ENCODE measurements at places on chromosomes 7 and 10.

DNA sequence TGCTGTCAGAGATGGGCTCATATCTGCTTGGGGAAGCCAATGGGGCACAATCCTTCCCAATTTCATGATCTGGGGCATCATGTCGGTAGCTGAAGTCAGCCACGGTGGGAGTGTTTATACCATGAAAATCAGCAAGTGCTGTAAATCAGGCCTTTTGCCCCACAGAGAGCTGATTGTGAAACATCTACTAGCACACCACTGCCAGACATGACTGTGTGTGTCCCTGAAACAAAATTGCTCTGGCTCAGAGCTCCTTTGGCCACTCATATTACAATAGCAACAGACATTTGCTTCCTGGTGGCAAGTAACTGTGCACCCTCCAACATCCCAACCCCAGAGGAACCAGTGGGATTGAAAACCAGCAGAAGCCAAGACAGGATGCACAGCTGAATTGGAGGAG lies 23.7 kb downstream of the GPR26 start:
- DNase-seq, result no peak

- DNase-seq, result peak; percentile 83
Measured at GRCh38 chr7:92916770-92917224, 80.4 kb upstream of the CDK6 start.

GRCh38 chr7:69928621-69929020 lies 330.3 kb downstream of the AUTS2 start:
- DNase-seq, result no peak

DNA sequence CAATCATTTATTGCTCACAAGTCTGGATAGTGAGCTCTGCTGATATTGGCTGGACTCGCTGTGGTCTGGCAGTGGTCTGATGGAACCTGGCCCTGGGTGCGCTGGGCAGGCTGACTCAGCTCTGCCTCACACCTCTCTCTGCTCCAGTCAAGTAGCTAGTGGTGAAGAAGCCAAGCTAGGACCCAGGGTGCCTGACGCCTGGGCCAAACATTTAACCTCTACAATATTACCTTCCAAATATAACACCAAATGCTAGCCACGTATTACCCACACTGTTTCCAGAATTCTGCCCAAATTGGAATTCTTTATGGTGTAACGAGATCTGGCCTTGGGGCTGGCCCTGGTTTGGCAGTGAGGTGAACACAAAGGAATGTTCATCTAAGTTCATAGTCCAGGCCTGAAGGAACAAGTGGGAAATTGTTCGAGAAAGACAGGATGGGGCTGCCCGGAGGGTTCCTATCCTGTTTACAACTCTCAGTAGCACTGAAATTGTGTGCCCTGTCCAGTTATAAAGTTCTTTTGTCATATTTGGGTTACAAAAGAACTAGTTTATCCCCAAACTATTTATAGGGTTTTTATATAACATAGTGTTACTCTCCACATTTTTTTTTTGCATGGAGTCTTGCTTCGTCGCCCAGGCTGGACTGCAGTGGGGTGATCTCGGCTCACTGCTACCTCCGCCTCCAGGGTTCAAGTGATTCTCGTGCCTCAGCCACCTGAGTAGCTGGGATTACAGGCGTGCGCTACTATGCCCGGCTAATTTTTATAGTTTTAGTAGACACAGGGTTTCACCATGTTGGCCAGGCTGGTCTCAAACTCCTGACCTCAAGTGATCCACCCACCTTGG lies 16.3 kb downstream of the OR2AE1 start:
- DNase-seq, result peak; percentile 83

GRCh38 chr7:1849351-1850041 lies 179.4 kb downstream of the ELFN1 start:
- no peak for DNase-seq

DNA sequence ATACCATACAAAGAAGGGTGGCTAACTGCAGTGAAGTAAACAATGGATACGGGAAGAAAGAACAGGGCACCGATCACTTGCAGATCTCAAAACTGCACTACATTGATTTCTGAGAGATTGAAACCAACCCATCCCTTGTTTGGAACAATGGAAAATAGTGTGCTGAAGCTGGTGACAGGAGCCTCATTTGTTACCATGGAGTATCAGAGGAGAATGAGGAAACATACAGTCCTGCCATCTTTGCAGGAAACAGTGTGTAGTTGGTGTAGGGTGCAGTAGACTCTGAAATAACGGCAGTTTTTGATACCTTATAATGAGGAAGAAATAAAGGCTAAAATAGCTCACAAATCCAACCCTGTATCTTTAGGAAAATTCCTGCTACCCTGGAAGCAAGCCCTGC lies 118.5 kb downstream of the ARHGAP21 start:
- no peak for DNase-seq

DNA sequence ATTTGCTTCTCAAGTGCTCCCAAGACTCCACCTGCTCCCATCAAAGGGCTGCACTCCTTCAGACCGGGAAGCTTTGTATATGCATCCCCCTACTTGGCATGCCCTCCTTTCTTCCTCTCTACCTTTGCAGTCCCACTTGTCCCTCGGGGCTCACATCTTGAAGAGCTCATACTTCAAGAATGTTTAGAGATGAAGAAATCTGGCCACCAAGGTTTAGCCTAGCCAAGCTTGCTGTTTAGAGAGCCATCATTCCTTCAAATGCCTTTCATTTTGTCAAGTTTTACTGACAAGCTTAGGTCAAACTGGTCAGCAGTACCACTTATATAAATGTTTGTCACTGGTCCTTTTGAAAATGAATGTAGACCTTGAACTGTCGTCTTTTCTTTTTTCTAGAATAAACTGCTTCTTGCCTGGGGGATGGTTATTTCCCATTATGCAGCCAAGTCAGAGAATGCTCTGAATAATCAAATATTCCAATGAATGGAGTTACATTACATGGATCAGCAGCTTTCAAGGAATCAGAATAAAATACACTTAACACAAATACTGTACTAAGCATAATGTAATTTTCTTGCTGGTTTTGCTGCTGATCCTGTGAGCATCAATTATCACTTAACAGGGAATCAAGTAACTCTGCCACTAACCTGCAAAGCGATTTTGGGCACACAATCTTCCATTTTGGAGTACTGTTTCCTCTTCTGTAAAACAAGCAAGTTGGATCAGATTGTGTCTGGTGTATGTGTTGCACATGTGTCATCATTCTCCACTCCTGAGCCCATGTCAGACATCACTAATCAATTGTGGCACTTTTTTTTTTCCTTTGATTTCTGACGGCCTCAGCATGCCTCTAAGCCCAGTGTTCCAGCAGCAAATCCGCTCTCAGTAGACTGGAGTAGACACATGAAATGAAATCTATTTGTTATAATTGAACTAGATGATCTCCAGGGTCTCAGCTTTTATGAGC lies 357.9 kb downstream of the PTEN start:
- DNase-seq, result no peak

DNA sequence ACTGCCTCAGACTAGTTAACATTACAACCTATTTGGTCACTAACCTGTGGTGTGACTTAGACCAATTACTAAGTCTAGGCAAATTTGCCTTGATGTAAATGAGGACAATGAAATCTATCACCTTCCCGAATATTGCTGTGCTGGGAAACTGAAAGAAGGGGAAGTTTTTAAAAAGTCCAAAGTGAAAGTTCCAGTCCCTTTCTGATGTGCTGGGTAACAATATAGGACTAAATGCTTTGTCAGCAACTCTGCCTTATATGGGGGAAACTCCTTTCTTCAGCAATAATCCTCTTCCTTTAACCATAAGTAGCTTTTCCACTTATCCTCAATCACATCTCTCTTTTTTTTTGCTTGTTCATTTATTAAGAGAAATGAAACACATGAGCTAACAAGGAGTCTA lies 3.9 kb downstream of the PIK3AP1 start:
- no peak for DNase-seq

GRCh38 chr10:84499846-84500245 lies 171.5 kb downstream of the CCSER2 start:
- DNase-seq, result no peak

- DNase-seq, result no peak
Measured at GRCh38 chr10:63264617-63265221, 131.6 kb downstream of the NRBF2 start.

GRCh38 chr7:128888756-128889095 lies 21.8 kb downstream of the KCP start:
- no peak for DNase-seq

DNA sequence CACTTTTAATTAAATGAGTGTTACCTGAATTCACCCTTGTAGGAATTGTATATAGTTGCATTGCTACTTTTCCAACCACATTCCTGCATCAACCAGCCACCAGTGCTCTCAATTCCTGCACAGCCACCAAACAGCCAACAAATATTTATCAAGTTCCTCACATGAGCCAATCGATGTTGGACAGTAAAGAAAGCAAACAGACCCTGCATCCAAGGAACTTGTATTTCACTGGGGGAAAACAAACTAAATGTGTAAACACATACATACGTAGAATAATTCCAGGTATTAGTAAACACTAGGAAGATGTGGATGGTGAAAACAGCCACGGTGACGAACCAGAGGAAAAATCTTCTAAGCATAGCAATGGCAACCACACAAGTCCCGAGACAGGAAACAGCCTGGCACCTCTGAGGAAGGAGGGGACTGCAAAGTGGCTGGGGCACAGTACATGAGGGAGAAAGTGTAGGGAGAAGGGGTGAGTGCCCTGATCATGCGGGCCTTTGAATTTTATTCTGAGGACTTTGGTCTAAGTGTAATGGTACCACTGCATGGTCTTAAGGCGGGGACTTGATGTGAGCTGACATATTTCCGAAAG lies 111.2 kb downstream of the XRCC2 start:
- no peak for DNase-seq

- no peak for DNase-seq
Measured at GRCh38 chr7:15396210-15397158, 165.3 kb downstream of the AGMO start.

DNA sequence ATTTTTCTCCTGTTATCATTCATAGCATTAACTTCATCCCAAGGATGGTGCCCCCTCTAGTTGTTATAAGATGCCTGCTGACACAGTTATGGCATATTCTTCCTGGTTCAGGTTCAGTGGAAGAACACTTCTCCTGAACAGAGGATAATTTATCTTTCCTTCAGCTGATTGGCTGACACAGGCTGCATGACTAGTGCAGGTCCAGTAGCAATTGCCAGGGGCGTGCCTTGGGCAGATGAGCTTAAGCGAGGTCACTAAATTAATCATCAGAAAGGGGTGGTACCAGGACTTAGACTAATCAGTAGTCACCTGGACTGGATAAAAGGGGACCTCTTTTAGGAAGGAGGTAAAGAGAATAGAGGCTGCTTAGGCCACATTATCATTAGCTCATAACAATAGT lies 42.3 kb downstream of the BZW2 start:
- DNase-seq, result peak; percentile 69

GRCh38 chr7:51965454-51965853 lies 648.8 kb upstream of the COBL start:
- no peak for DNase-seq

DNA sequence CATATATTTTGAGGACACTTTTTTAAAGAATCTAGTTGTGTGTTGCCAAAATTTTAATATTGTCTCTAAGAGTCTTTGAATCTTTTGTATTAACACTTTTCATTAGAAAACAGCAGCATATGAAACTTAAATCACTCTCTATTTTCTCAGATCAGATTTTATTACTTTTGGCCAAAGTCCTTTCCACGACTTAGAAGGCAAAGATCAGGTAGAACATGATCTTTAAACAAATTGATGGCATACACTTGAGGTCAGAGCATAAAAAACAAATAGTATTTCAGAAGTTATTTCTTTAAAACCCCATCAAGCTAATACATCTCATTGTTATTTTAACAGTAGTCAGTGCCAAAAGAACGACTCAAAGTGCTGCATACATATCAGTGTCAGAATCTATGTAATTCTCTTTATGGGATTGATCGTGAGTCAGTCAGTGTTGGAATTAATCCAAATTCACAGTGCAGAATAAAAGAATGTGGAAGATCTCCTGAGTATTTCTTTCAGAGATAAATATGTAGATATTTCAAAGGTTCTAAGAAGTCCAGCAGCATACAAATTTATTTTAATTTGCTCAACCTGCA lies 9.6 kb upstream of the AGMO start:
- DNase-seq, result peak; percentile 76

- no peak for DNase-seq
Measured at GRCh38 chr10:110657973-110658691, 14.0 kb downstream of the RBM20 start.

DNA sequence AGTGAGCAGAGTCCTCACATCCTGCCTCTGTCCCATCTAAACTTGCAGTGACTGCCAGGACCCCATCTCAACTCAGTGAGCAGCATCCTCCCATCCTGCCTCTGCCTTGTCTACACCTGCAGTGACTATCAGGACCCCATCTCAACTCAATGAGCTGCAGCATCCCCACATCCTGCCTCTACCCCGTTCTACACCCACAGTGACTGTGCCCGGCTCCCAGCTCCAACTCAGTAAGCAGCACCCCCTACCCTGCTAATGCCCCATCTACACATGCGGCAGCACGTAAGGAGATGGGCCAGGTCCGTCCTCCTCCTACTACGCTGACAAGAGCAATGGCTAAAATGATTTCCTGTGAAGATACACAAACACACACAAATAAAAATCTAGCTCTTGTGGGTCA lies 65.5 kb downstream of the TNS3 start:
- no peak for DNase-seq

DNA sequence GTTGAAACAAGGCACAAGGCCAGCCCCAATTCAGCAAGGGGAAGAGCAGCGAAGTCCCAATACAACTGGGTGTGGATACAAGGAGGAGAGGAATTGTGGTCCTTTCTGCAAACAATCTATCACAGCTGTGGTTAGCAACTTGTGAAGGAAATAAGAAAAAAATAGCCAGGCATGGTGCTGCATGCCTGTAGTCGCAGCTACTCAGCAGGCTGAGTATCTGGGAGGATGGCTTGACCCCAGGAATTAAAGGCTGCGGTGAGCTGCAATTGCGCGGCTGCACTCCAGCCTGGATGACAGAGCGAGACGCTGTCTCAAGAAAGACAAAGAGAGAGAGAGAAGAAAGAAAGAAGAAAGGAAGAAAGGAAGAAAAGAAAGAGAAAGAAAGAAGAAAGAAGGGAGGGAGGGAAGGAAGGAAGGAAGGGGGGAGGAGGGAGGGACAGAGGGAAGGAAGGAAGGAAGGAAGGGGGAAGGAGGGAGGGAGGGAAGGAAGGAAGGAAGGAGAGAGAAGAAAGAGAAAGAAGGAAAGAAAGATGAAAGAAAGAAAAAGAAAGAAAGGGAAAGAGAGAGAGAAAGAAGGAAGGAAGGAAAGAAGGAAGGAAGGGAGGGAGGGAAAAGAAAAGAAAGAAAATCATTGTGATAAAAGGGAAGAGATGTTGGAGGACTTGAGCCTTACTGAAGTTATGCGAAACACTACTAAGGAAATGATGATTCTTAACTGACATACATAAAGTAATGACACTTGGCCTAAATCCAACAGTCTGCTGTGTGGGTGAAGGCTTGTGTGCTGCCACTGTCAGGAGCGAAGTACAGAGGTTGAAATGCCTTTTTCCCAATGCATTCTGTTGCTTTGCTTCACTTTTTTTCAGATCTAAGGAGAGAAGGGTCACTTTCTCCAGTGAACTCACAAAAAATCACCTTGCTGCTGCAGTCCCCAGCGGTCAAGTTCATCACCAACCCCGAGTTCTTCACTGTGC lies 117.0 kb upstream of the STK17A start:
- DNase-seq, result peak; percentile 47

- DNase-seq, result no peak
Measured at GRCh38 chr10:74582566-74582965, 243.8 kb upstream of the KAT6B start.

Measured in bronchial epithelial cell (primary cell).